ENCODE measurements at places on chromosomes 1 and 21.

- DNase-seq, result peak; percentile 49
Measured at GRCh38 chr1:180178511-180179161, 24.0 kb downstream of the QSOX1 start.

DNA sequence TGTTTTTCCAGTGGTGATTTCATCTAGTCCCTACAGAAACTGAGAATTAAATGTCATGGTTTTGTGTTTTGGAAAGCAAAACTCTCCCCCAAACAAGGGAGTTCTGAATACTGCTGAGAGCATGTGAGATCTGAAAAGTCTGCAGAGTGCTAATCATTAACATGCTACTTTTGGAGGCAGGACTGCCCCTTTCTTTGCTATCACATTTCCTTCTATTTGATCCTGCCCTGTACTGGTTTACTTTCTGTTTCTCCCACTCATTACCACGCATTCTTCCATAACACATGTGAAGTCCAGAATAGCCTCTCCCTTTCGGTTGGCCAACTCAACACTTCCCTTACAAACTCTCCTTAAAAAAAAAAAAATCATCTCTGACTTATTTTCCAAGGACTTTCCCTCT is 63.6 kb downstream of the GADD45A start:
- no peak for DNase-seq

GRCh38 chr1:150807249-150808023 is 624 bp downstream of the CTSK start:
- DNase-seq, result no peak

DNA sequence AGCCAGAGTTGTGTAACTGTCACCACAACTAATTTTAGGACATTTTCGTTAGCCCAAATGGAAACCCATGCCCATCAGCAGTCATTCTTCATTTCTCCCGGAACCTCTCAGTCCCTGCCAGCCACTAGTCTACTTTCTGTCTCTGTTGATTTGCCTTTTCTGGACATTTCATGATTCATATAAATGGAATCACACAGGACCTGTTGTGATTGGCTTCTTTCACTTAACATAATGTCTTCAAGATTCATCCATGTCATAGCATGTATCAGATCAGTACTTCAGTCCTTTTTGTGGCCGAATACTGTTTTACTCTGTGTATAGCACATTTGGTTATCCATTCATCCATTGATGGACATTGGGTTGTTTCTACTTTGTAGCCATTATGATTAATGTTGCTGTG is 7.1 kb downstream of the SLC66A1 start:
- no peak for DNase-seq

DNA sequence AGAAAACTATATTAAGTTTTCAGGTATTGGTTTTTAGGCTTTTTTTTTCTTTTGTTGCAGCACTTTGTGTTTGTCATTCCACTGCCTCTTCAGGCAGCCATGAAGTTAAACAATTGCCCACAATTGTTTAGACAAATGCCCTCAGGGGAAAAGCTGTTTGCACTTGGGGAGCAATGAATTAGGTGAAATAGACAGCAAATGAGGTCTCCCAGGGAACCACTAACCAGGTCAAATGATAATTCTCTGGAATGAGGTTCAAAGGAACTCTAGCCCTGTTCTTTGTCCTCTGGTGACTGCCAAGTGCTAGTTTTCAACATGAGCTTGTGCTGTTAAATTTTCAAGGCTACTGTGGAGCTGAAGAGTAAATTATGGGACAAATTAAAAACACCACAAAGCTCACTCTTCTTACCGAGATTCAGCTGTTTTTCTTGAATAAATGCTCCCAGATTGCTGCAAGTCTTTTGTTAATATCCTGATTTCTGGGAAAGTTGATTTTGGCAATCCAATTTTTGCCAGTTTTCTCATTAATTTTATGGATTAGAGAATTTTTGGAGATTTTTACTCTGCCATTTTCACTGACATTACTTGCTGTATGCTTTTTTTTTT is 15.1 kb upstream of the MAB21L3 start:
- DNase-seq, result no peak

DNA sequence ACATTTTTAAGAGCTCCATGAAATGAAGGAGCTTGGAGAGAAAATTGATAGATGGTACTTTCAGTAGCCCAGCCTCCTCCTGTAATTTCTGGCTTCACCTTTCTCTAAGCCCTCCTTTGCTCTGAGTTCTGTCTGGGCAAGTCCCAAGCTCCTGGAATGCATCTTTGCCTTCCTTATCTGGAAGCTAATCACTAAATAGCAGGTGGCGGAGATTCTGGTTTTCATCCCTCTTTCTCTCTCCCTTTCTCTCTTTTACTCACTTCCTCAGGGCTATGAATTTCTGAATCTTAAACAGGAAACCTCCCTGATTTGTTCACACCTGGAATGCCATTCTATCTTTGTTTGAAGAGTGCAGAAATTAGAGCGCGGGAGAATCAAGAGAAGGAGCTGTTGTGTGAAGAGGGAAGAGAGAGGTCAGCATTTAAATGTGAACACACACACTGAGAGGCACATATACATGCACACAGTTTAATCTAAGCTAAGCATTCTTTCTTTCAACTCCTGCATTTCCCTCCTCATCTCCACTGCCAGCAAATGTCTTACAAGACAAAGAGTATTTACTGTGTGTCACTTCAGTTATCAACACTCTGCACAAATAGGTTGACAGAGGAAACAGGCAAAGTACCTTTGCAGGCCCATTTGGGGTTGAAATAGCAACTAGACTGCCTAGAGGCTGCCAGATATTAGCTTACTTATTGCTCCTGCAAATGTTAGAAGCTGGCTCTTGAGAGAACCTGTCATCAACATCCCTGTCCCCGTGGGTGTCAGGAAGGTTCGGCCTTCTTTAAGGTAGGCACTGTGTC is 199.4 kb upstream of the CAMK1G start:
- no peak for DNase-seq

- no peak for DNase-seq
Measured at GRCh38 chr1:43232482-43232881, 37.3 kb upstream of the TMEM125 start.

DNA sequence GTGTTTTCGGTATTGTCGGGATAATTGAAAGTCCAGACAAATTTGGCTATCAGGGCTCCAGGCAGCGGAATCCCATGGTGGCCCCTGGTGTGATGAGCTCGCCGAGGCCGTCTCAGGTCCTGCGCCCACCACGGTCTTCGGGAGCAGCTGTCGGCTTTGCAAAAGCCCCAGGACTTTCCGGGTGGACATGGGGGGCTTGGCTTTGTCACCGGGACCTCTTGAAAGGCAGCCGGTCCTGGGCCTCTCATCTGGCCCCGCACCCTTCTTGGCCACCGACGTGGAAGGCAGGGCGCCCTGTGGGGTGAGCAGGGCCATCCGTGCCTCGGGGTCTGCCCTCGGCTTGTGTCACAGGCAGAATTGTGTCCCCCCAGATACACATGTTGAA is 87.1 kb upstream of the ACTRT2 start:
- no peak for DNase-seq

GRCh38 chr1:211783266-211783665 is 47.3 kb downstream of the LPGAT1 start:
- DNase-seq, result no peak

DNA sequence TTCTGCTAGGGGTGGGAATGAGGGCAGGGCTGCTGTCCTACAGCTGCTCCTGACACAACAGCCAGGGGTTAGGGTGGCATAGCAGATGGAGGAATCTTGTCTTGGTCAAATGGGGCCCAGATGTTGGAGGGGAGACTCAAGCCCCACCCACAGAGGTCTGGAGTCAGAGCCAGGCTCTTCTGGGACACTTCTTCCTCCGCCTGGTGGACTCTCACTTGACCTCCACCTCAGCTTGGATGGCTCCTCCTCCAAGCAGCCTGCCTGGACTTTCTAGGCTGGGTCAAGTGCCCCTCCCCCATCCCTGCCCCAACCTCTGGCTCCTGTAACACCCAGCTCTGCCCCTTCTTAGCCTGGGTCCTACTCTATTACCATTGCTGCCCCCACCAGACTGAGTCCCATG is 35.5 kb downstream of the EPHA2 start:
- DNase-seq, result no peak

- peak; percentile 98 for DNase-seq
Measured at GRCh38 chr1:163069142-163069541, at the start of gene RGS4. Gene RGS4, plus strand, starts transcription at chr1:163069361. Its CDS starts 124 bp downstream, at chr1:163069485.

- no peak for DNase-seq
Measured at GRCh38 chr1:16140068-16140596, 15.7 kb downstream of the EPHA2 start.

- no peak for DNase-seq
Measured at GRCh38 chr1:76948846-76949245, 81.6 kb downstream of the ST6GALNAC5 start.

- no peak for DNase-seq
Measured at GRCh38 chr1:221206076-221206475, 326.8 kb downstream of the HLX start.

GRCh38 chr1:231750296-231750695 is 123.7 kb downstream of the DISC1 start:
- DNase-seq, result no peak

- DNase-seq, result no peak
Measured at GRCh38 chr1:42979896-42980800, 21.5 kb upstream of the SLC2A1 start.

- DNase-seq, result peak; percentile 7
Measured at GRCh38 chr1:92736395-92736794, 48.5 kb downstream of the EVI5 start.

- DNase-seq, result no peak
Measured at GRCh38 chr1:30689901-30690645, 33.3 kb downstream of the MATN1 start.

DNA sequence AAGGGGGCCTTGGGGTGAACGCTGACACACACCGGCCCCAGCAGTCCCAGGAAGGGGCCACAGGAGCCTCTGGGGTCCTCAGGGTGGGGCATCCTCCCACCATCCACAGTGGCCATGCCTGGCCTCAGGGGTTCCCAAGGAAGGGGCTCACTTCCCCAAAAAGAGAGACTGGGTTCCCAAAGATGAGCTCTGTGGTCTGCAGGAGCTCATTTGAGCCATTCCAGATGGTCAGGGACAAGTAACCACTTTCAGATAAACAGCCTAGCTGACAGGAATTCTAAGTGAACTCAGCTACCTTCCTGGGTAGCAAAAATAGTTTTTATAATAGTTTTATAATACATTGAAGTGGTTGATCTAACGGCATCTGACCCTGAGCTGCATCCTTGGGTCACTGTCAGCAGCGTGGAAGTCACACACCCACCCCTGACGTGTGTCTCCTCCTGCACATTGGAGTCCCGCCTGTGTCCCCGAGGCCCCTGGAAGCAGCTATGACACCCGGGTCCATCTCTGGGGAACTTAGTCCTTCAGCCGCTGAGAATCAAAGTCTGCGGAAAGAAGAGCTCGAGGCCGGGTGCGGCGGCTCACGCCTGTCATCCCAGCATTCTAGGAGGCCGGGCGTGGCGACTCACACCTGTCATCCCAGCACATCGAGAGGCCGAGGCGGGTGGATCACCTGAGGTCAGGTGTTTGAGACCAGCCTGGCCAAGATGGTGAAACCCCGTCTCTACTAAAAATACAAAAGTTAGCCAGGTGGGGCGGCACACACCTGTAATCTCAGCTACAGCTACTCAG is 5.7 kb upstream of the TMEM240 start:
- no peak for DNase-seq

GRCh38 chr1:10644307-10645128 is 151.9 kb downstream of the CASZ1 start:
- peak; percentile 64 for DNase-seq

DNA sequence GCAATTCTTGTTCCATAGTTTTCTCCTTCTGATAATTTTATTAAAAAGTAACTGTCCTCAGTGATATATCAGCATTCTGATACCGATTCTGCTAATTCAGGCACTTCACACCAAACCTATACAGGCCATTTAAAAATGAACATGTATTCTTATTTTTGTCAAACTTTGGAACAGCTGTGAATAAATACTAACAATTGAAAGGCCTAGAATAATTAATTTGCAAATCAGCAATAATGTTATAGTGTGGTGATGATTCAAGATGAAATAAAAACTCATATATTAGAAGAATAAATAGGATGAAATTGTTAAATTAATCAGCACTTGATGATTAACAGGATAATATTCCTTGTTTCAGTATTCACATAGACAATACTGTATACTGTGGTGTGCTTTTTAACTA is 9.9 kb downstream of the CDKN2C start:
- DNase-seq, result no peak

DNA sequence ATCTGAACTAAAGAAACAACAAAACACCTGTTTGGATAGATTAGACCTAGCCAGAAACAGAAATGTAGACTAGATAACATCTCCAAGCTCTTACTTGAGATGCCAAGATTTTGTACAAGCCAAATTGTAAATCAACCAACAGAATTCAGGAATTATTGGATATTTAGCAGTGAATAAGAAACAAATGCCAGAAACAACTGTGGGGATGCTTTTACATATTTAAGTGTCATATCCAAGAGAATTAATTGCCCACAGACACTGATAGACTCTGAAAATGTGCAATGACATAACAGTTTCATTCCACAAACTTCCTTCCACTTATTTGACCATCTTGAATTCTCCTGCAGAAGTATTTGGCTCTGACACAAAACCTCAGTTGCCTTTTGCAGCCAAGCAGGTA is 92.3 kb downstream of the SGIP1 start:
- no peak for DNase-seq

Measured in A172 (cell line).